ENCODE measurements at places on chromosomes 5 and 9.
A peak's percentile ranks its signal among the peaks of the same experiment; 100 is the strongest.

DNA sequence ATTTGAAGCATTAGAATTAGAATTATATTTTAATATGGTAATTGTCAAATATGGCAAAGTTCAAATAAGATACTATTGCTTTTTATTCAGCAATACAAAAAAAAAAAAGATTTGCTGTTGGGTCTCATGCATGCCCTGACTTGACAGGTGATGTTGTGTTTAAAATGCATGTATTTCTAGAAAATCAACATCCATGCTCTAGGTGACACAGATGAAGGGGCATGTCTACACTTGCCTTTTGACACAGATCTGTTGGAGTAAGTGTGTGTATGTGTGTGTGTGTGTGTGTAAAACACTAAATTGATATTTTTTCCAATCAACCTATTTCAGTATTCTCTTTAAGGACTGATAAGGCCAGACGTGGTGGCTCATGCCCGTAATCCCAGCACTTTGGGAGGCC, 38.1 kb upstream of the SMARCA2 start:
- no peak for DNase-seq

DNA sequence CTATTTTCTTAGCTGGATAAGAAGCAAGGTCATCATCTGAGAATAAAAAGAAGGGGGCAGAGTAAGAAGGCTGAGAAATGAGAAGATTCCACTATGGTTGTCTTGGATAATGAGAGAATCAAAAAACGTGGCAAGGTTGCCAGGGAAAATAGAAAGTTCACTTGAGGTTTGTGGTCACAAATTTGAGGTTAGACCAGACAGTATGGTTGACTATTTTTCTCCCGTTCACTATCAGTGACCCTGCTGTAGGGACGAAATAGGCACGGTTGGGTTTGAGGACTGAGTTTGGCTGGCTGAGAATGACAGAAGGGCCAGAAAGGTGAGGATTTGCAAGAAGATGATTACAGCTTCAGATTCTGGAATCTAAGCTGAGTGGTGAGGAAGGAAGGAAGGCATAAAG, 266.0 kb upstream of the ZNF462 start:
- DNase-seq: peak; percentile 7

DNA sequence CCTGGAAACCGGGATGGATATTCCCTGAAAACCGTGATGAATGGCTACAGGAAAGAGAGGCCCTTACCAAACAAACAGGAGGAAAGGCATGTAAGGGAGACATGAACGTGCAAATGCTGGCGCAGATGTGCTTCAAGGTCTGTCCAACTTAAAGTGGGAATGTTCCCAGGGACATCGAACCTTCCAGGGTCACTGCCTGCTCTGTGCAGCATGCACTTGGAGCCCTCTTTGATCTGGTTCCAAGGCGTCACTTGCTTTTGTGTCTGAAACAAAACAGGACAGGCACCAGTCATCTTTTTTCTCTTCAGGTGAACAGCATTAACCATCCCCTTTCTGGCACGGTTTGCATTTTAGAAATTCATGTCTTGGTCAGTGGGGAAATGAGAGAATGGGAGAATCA, 479.4 kb downstream of the RASEF start:
- no peak for DNase-seq

DNA sequence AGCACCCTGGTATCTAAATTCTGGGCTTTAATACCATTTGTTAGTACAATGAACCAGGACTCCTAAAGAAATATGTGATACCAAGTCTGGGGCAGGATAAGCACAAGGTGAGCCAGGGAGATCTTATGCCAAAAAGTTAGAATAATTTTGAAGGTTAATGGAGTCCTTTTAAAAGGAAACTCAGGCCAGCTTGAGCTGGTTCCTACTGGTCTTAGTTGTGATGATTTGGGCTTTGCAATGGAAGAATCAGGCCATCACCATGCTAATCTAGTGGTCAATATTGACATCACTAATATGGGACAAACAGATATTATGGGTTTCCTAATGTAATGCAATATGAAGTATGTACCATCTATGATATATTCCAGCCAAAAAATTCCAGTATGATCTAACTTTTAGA, 7.5 kb upstream of the SPATA9 start:
- DNase-seq: no peak

- DNase-seq: no peak
These were observed 115.1 kb upstream of the TSLP start for GRCh38 chr5:110956280-110956912.

DNA sequence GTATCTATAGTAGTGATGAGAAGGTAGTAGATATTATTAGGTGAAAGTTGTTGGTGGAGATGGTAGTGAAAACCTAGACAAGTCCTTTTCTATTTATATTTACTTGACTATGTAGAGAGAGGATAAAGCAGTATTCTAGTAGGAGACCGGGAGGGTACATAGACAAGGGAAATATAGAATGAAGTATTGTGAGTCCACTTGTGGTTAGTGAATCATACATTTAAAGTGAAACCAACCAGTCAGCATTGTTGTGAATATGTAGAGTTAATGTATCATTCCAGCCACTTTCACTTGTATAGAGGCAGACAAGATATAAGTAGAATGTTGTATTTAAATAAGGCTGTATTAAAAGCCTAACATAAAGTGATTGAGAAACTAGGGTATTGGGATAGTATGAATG, 1711.3 kb upstream of the ACO1 start:
- no peak for DNase-seq

GRCh38 chr9:120099065-120099464, 480.9 kb downstream of the CDK5RAP2 start:
- DNase-seq: no peak

DNA sequence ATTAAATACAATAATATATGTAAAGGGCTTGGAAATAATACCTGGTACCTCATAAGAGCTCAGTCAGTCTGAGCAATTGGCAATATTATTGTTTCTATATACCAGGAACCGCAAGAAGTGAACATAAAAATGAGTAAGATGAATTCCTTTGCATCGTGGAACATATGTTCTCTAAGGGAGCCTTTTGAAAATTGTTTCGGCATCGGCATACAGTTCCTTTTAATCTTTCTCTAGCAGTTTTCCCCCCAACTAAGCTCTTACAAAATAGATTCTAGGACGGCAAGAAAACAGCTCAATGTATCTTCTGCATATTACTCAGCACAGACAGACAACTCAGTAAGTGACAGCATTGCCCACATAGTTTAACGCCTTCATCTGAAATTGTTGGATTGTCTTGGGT, 426.6 kb upstream of the WWC1 start:
- DNase-seq: no peak

DNA sequence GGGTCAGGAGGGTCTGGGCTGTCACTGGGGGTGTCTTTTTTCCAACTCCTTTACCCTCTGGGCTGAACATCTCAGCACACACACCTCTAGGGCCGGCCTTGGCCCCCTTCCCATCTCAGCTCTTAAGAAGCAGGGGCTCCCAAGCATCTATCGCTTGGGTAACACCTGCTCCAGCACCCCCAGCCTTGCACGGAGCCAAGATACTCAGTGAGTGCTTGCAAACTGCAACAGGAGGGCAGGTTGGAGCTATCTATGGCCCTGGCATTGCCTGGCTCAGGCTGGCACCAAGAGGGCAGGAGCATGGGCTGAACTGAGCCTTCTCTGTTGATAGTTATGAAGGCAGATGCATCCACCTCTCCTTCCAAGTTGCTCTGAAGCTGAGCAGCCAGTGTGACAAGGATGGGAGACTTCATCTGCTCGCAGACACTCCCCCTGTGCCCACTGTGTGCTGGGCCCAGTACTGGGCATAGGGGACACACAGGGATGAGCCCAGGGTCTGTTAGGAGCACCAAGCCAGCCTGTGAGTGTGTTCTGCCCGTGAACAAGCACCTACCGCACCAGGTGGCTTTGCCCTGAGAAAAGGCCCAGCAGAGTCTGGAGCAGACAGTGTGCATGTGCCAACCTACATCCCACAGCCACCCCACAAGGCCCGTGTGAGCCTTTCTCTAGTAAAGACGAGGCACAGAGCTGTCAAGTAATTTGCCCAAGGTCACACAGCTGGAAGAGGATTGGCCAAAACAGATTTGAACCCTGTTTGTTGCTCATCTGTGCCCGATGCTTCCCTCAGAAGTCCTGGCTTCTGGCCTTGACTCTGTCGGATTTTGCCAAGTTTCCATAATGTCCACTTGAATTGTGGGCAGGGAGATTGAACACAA, 58.2 kb downstream of the PHF2 start:
- no peak for DNase-seq

DNA sequence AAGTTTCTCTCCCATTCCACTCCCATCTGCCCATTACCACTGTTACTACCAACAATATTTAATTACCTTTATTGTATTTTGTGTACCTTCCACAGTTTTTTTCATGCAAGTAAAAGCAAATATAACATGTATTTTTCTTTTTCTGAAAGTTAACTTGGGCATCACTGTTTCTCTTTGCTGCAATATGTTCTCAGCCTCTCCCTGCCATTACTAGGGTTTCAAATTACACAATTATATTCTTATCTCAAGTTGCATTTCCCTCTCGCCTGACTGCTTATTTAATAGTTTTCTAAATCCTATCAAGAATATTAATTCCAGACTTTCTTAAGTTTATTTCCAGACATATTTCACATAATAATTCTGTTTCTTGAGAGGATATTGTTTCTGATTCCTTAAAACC, 46.9 kb upstream of the GAS1 start:
- no peak for DNase-seq

- DNase-seq: no peak
These were observed 37.8 kb downstream of the MEF2C start for GRCh38 chr5:88845081-88845697.

GRCh38 chr5:112159435-112159834, 259.6 kb downstream of the EPB41L4A start:
- DNase-seq: no peak

GRCh38 chr5:162514116-162514515, 446.5 kb downstream of the GABRG2 start:
- no peak for DNase-seq
